ENCODE measurements at places on chromosomes 16 and 17.

- no peak for DNase-seq
These were observed 124.9 kb downstream of the SOCS1 start for GRCh38 chr16:11130978-11131665.

DNA sequence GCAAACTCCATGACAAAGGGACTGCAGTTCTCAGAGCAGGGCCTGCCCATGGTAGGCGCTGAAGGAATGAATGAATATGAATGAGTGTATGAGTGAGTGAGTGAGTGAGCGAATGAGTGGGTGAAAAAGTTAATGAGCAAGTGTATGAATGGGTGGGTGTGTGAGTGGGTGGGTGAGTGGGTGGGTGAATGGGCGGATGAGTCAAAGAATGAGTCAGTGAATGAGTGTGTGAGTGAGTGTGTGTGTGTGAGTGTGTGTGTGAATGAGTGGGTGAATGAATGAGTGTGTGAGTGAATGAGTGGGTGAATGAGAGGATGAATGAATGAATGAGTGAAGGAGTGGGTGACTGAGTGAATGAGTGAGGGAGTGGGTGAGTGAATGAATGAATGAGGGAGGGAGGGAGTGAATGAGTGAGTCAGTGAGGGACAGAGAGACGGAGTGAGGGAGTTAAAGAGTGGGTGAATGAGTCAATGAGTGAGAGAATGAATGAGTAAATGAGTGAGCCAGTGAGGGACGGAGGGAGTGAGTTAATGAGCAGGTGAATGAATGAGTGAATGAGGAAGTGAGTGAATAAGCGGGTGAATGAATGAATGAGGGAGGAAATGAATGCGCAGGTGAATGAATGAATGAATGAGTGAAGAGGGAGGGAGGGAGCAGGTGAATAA lies 11.1 kb upstream of the CHMP6 start:
- no peak for DNase-seq

DNA sequence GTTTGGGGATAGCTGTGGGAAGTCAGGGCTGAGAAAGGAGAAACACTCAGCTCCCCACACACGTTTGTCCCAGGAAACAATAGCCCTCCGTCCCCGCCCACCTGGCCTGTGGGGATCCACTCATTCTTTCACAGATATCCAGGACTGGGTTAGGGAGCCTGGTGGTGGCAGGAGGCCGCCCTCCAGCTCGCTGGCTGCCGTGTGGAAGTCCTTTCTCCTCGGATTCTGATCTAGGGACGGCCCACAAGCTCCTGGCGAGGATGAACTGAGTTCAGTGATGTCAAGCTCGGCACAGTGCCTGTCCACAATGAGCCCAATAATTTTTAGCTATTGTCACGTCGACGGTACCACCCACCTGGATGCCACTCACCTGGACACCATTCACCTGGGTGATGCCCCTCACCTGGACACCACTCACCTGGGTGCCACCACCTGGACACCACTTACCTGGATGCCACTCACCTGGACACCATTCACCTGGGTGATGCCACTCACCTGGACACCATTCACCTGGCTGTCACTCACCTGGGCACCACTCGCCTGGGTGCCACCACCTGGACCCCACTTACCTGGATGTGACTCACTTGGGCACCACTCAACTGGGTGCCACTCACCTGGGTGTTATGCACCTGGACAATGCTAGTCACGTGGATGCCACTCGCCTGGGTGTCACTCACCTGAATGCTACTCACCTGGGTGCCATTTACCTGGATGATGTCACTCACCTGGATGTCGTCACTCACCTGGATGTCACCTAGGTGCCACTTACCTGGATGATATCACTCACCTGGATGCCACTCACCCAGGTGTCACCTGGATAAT lies 172.5 kb upstream of the FOXF1 start:
- DNase-seq = no peak

DNA sequence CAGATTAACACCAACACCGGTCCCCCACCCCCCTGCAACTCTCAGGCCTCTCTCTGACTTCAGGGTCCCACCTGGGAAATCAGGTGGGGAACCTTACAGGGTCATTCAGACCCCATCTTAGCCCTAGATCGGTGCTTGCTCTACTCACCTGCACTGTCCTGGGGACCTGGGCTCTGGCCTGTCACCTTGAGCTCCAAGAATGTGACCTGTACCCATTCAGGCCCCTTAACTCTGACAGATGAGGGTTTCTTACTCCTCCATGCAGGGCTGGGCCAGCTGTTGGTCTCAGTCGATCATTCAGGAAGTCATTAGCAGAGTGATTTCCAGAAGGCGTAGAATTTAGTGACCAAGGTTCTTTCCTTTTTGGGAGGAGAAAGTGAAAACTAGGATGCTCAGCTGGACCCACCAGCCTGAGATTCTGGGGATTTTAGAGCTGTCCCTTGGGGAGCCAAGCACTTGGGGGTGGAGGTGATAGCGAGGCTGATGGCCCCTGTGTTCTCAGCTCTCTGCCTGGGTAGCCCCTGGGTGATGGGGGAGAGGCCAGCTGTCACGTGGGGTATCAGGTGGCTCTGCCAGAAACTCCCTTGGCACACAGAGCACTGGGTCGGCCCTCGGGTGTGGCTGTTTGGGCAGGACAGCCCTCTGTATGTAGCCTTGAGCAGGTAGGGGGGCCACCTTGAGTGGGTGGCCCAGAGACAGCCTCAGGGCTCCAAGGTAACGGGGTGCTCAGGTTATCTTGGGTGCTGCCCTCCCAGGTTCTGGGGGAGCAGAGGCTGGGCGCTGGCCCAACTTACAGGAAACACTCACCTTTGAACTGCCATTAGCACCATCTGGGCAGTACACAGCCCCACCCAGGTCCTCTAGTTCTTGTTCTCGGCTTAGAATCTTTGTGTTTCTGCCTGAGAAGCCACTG lies 724 bp downstream of the MVP start:
- DNase-seq = no peak

GRCh38 chr17:36597866-36598777 lies 3.3 kb upstream of the MRM1 start:
- DNase-seq = no peak

DNA sequence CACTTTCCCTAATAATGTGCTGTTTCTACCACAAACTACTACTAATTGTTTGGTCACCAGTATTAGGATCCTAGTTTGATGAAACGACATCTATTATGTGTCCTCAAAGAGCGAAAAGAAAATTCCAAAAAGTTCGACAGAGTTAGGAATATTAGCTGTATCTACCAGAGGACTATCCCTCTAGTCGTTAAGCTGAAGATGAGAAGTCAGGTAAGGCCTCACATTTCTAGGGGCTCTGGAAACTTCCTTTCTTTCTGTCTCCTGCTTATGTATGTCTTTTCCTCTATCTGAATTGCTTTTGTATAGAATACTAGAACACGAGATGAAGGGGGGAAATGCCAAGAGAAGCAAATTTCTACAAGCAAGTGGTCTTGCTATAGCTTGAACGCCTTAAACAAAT lies 1.6 kb downstream of the GLG1 start:
- no peak for DNase-seq

DNA sequence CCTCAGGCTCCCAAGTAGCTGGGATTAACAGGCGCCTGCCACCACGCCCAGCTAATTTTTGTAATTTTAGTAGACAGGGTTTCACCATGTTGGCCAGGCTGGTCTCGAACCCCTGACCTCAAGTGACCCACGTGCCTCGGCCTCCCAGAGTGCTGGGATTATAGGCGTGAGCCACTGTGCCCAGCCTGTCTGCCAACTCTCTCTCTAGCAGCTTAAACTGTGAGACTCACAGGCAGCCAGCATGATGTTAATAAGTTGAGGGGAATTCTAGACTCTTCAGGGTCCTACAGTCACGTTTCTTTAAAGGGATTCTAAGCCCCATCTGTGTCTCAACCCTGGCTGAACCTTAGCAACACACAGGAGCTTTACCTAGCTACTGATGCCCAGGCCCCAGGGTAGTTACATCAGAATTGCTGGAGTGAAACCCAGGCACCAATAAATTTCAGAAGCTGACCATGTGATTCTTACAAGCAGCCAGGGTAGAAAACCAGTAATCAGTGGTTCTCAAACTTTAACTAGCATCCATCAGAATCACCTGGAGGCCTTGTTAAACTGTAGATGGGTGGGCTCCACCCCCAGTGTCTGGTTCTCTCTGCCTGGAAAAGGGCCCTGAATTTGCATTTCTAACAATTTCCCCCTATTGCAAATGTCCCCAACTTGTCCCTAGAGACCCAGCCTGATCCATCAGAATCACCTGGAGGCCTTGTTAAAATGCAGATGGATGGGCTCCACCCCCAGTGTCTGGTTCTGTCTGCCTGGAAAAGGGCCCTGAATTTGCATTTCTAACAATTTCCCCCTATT lies 30.7 kb downstream of the GPRC5B start:
- DNase-seq = no peak

- DNase-seq = no peak
These were observed 6.2 kb downstream of the SLC9A5 start for GRCh38 chr16:67254801-67255552.

DNA sequence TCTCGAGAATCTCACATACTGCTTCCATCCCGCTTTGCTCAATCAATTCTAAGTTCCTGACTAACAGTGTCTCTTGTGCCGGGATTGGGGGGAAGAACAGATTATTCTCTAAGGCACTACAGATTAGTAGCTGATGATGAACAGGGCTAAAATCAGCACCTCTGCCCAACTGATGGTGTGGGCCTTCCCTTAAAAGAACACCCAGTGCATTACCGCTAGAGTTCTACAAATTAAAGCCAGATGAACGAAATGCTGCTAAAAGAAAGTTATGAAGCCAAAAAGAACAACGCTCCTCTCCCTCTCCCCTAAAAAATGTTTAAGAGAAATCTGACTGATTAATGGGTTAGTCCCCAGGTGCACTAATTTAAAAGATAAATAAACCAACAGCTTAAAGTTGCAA lies 4.4 kb downstream of the CDC27 start:
- no peak for DNase-seq

GRCh38 chr17:79840269-79840988 lies 1.2 kb upstream of the CBX4 start:
- no peak for DNase-seq

DNA sequence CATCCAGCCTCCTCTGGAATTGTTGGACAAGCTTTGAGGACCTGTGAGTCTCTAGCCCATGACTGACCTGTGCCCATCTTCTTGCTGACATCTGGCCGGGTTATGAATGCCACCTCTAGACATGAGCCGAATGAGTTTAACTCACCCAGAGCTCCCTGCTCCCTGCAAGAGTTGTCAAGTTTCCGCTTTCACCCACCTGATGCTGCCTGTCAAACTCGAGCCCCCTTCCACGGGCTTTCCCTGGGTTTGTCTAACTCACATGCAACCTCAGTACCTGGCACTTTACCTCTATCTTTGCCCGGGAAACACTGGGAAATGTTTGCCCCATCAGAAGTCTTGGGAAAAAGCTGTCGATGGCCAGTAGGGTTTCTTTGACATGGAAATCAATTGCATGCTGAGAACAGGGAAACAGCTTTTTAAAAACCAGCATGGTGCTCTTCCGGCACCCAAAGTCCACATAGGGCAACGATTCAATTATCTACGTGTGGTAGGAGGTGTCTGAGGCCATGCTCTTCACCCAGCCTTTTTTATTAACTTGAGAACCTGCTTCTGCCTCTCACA lies 33.8 kb upstream of the DNAH17 start:
- DNase-seq = no peak

- no peak for DNase-seq
These were observed 835 bp downstream of the NME4 start for GRCh38 chr16:397736-398332.

- DNase-seq = peak; percentile 57
These were observed at the start of gene GAA for GRCh38 chr17:80101011-80101945. Gene GAA, plus strand, starts transcription at chr17:80101581. Its CDS starts 3,006 bp downstream, at chr17:80104587.

DNA sequence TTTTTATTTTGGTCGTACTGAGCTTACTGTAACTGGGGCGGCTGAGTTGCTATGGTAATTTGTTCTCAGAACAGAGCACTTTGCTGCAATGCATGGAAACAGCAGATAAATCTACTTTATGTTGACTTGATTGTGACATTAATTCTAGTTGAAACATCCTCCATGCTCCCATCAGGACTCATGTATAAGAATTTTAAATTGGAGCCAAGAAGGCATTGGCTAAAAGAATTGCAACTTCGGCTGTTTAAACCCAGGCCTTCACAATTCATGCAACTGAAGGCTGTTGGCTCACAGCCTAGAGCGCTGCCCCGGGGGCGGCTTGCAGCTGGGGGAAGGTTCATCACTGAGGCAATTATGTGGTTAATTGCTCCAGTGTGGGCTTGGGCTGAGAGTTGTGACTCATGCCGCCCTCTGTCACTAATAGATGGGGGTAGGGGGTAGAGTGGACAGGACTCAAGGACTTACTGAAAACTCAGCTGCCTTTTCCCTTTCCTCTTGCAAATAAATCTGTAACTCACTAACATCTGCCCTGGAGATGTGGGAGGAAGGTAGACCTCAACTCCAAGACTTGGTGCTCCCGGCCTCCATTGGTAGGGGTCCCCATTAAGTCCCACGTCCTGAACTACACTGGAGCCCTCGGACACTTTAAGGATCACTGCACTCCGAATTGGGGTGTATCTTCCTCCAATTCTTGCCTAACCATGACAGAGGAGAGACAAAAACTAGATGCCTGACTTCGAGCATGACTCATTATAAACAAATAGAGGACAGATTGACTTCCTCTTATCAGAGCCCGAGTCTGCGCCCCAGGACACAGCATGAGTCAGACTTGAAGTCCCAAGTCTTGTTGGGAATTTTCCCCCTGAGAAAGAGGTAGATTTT lies 37.5 kb downstream of the ERCC4 start:
- peak; percentile 47 for DNase-seq

- no peak for DNase-seq
These were observed 485 bp upstream of the GDPD3 start for GRCh38 chr16:30113711-30114333.

DNA sequence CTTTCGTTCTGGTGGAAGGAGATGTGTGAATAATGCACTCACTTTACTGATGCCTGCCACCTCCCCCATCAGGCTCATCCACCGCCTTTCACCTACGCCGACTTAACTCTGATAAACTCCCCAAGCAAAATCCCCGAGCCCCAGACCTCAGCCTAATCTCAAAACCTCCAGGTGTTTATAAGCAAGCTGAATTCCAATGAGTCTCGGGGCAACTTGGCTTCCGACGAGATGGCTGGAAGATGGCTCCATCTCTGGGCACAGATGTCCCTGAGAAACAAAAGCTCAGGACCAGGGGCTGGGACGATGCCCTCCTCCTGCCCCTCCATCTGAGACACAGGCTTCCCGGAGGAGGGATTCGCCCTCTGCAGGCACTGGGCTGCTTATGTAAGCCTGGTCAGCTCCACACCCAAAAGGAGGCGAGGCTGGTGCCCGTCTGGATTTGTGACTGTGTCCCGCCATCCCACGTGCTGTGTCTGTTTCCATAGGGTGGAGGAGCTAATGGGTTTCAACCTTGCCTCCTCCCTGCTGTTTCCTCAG lies 386.4 kb upstream of the TNRC6C start:
- DNase-seq = no peak

- no peak for DNase-seq
These were observed 409.7 kb upstream of the CDH8 start for GRCh38 chr16:62445909-62446308.
